ENCODE measurements at places on chromosomes 7 and 10.

- no peak for DNase-seq
Observed at GRCh38 chr10:122855745-122856144, 10.1 kb upstream of the CUZD1 start.

GRCh38 chr10:79148452-79149344 lies 79.9 kb downstream of the ZMIZ1 start:
- DNase-seq: peak; percentile 70

GRCh38 chr7:47512481-47513176 lies 69.3 kb downstream of the TNS3 start:
- no peak for DNase-seq

GRCh38 chr7:3120513-3120912 lies 76.8 kb upstream of the CARD11 start:
- DNase-seq: no peak

- DNase-seq: no peak
Observed at GRCh38 chr7:135514856-135515255, 5.0 kb upstream of the CNOT4 start.

GRCh38 chr7:27917774-27918314 lies 177.9 kb downstream of the TAX1BP1 start:
- DNase-seq: peak; percentile 70

DNA sequence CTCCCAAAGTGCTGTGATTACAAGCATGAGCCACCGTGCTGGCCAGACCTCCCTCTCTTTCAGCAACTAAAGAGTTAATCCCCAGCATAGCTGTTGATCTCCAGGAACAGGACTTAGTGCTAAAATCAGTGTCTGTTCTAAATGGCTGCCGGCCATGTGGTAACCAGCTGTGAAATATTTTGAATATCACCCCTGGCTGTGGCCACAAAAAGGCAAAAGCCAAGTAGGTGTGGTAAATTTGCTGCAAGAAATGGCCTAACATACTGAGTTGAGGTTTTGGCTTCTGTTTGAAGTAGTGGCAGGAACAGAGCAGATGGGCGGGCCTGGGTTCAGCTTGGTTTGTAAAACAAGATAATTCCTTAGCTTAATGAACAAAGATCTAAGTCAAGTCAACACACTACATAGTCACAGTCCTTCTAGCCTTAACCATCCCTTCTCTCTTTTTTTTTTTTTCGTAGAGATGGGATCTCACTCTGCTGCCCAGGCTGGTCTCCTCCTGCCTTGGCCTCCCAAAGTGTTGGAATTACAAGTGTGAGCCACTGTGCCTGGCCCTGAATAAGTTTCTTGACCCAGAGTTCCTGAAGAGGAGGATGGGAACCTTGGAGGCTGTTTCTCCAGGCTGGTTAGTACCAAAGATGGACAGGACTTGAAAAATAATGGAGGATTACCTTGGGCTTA lies 22.7 kb upstream of the AGFG2 start:
- peak; percentile 94 for DNase-seq

DNA sequence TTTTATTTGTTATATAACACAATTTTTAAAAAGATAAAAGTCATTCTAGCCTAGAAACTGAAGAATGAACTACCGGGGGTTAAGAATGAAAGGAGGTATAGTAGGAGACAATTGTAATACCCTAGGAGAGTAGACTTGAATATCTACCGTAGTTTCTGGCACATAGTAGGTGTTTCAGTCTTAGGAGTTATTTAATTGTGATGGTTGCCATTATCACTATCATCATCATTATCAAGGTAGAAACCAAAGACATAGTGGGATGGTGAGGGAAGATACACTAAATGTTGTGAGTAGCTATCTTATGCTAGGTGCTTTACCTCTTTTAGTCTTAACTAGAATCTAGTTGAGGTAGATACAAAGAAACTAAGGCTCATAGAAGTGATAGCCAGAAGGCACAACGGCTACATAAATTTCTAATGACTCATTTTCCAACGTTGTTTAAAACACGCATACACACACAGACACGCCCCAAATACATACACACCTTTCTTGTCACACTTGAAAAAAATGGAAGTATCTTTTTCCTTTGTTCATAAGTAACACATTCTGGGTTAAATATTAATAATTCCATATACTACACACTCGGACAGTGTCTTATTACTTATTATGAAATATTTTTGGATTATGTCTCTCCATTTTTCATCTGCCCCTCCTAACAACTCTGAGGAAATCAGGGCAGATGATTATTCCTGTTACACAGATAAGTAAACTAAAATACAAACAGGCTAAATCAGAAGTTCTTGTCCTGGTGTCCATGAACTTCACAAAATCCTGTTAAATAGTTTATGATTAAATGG lies 2.0 kb upstream of the ANLN start:
- no peak for DNase-seq

DNA sequence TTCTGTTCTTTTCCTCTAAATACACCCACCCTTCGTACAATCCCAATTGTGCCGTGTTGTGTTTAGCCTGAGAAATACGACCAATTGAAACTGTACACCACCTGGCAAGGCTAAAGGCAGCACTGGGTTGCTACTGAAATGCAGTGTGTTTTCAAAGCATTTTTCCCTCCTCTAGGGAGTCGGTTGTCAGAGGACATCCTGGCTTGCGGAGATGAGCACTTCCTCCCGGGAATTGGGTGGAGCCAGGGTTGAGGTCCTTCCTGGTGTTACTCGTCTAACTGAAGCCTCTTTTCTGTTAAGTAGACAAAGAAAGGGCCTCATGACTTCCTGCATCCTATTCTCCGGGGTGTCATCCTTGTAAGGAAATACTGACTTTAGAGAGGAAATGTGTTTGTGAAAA lies 133.5 kb downstream of the MTPAP start:
- DNase-seq: peak; percentile 54

DNA sequence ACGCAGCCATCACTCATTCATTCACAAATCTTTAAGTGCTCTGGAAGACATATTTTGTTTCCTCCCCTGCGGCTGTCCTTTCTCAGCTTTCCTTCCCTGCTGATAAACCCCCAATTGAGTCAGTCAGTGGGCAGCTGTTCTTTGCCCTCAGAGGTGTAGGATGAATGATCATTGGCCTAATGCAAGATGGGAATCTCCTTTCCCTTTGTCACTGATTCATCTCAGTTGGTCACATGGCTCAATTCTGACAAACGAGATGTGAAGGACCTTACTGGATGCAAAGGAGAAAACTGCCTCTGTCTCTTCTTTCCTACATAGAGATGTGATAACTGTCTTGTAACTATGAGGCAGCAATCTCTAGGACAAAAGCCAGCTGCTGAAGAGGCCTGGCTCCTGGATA lies 44.6 kb downstream of the COL28A1 start:
- peak; percentile 50 for DNase-seq

DNA sequence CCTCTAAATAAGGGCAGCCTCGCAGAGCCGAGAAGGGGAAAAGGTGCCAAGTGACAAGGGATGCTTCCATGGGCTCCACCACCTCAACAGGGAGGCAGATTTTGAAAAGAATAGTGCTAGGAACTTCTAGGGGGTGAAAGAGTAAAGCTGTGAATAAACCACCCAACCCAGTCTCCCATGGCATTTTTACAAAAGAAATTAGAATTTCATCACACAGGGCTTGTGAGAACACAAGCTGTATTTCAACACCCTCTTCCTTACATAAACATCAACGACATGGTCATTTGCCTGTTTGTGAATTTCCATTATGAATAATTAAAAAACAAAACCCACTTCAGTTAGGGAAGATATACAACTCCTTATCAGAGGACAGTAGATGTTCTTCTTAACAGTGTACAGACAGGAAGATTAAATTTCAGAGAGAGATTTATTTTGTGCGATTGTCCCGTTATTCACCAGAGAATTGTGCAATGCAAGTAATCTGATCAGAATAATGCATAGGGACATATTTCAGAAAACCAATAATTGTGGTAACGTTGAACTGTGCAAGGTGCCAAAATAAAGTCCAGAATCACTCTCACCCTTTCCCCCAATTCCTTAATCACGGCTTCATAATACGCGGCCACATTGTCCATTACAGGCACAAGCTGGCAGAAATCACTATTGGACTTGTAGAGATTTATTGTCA lies 207.8 kb upstream of the MGMT start:
- no peak for DNase-seq

DNA sequence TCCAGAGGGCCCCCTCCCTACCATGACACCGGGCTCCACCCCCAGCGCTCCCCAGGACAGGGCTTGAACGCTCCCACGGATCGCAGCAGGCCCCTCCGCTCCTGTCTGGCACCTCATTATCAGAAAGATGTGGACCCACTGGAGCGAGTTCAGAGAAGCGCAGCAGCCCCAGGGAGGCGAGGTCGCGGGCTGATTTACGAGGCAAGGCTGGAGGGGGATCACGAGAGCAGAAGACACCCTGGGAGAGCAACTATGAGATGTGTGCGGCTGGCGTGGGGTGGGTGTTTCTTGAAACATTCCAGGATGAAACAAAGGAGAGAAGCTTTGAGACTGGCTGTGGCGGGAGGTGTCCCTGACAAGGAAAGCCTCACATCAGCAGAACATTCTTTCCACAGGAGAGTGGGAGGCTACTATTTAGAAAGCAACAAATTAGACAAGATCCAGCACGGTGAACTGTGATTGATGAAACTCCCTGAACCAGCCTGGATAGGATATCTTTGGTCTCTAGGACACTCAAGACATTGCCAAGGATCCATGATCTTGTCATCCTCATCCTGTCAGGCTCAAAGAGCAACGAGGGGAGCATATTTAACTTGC lies 66.0 kb downstream of the JCAD start:
- peak; percentile 35 for DNase-seq

DNA sequence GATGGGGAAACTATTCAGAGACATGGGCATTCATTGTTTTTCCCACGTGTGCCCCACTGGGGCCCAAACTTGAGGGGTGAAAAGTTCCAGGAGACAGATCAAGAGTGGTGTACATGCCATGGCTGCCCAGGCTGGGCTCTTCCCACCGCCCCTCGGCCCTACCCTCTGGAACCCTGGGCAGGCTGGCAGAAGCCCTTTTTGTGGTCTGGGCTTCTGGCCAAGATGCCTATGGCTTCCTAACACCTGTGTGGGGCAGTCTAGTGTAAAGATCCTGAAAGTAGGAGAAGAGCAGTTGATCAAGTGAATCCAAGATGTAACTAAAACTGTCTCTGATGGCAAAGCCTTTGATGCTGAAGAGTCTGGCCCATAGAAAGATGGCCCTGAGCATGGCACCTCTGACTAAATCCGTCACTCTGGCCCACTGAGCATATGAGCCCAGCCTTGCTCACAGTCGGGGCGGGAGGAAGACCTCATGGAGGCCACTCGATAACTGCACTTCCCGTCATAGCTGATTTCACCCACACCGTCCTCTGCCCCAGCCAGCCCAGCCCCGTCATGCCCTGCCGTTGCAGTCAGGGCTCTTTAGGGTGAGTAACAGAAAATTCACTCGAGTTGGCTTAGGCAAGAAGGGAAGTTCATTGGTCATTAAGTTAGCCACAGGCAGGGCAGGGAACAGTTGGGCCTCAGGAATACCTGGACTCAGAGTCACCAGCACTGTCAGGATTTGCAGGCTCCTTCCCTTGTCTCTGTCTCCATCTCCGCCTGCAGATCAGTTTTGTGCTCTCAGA lies 37.9 kb upstream of the MTPAP start:
- no peak for DNase-seq

- no peak for DNase-seq
Observed at GRCh38 chr10:80526218-80526617, 11.5 kb upstream of the SH2D4B start.

GRCh38 chr7:139808427-139808826 lies 20.6 kb upstream of the TBXAS1 start:
- DNase-seq: no peak

- no peak for DNase-seq
Observed at GRCh38 chr7:2953099-2953498, 90.6 kb downstream of the CARD11 start.

DNA sequence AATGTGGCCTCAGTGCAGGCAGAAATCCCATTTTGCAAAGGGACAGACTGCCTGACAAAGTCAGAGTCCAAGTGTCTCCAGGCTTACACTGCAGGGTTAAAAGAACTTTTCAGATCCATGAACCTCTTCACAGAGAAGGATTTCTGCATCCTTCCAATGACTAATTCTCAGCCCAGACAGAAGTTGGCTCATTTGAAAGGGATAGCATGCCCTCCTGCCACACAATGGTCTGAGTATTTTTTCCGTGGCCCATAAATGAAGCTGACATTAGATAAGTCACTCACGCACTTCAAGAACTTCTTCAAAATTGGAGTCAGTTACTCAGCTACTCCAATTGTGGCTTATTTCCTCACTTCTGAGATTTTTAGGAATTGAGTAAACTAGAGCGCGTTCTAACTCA lies 170.2 kb downstream of the PLXNA4 start:
- peak; percentile 61 for DNase-seq

- DNase-seq: no peak
Observed at GRCh38 chr7:132580277-132580676, 4.0 kb upstream of the PLXNA4 start.

GRCh38 chr7:48901966-48902365 lies 22.4 kb upstream of the CDC14C start:
- no peak for DNase-seq

- DNase-seq: peak; percentile 60
Observed at GRCh38 chr7:84722086-84722485, 464.8 kb downstream of the SEMA3D start.

GRCh38 chr7:158329014-158329610 lies 258.5 kb downstream of the PTPRN2 start:
- no peak for DNase-seq

DNA sequence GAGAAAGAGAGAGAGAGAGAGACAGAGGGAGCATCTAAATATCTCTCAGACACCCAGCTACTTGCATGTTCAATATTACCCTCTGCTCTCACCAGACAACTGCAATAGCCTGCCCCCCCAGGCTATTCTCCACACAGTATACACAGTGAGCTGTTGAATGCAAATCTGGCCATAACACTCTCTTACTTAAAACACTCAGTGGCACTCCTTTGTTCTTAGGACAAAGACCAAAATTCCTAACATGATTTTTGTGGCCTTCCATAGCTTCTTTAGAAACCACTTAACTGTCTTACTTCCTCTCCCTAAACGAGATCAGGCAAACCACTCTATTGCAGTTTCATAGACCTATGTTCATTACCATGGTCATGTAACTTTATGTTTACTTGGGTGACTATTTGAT lies 903.6 kb upstream of the AUTS2 start:
- DNase-seq: no peak

DNA sequence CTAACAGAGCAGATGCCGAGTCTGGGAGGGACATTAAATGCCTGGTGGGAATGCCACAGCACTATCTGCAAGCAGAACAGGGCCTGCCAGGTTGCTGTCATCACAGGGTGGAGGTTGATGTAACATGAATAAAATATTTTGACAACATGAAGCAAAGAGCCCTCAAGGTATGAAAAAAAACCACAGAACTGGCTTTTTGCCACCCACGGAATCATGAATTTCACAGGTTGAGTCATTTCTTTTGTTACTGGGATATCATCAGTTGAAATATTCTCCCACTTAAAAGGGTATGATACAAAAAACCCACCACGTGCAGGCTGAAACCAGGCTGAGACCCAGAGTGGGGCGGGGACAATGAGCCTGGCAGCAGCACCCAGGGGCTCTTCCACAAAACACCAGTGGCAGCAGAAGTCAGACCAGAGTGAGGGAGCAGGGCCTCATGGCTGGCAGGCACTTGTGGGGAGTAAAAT lies 220.1 kb downstream of the TNS3 start:
- DNase-seq: peak; percentile 89
